ENCODE measurements at places on chromosomes 5 and 9. TPM values are rescaled to one million over a fixed set of nuclear protein-coding genes. Genes with fewer than 3 reads are reported as not detected.

DNA sequence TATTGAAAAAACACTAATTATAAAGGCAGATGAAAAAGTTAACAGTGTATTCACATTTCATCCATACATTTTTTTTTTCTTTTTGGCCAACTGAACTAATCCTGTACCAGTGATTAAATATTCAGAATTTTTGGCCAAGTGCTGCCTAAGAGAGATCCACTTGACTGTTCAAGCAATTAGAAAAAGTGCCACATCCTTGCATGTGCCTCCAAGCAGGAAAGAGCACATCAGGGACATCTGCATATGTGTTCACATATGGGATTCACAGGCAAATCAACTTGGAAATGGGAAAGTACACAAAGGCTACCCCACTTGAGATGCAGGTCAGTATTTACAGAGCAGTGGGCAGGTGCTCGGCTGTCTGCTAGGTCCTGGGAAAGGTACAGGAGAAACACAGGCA is 163.3 kb upstream of the LHFPL2 start:
- no peak for DNase-seq

- no peak for DNase-seq
These were observed 109.2 kb downstream of the GAPVD1 start for GRCh38 chr9:125370786-125371185.

- DNase-seq, result no peak
These were observed 116.0 kb downstream of the NMUR2 start for GRCh38 chr5:152288917-152289595.

- DNase-seq, result no peak
These were observed 31.5 kb upstream of the LMNB1 start for GRCh38 chr5:126745259-126745992.

Gene TNFSF15
- total RNA-seq, result 8.5 TPM

GRCh38 chr9:110033869-110034268 is 174.1 kb downstream of the C9orf152 start:
- DNase-seq, result no peak

- DNase-seq, result no peak
These were observed 21.9 kb upstream of the VDAC1 start for GRCh38 chr5:134026521-134027287.

Measured in upper lobe of right lung (tissue), 1 donor.